Activated CD4-positive, alpha-beta T cell treated with anti-CD3 and anti-CD28 coated beads for 1 hour (primary cell): ENCODE measurements at places on chromosomes 16 and 17.
A peak's percentile ranks its signal among the peaks of the same experiment; 100 is the strongest.

DNA sequence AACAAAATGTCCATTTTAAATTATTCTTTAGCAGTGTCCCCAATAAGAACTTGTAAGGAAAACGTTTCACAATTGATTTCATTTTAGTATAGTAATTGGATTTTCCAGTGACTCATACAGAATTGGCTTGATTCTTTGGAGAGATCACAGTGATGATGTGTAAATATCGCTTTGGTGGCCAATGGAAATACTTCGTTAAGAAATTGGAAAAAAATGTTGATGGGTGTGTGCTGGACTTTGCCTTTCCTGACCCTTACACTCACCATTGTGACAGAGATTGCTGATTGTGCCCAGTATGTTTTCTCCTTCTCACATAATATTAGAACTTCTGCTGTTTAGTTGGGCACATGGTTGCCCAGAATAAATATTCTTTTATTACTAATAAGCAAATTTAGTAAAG lies 7.4 kb upstream of the EFCAB13 start:
- DNase-seq: no peak

DNA sequence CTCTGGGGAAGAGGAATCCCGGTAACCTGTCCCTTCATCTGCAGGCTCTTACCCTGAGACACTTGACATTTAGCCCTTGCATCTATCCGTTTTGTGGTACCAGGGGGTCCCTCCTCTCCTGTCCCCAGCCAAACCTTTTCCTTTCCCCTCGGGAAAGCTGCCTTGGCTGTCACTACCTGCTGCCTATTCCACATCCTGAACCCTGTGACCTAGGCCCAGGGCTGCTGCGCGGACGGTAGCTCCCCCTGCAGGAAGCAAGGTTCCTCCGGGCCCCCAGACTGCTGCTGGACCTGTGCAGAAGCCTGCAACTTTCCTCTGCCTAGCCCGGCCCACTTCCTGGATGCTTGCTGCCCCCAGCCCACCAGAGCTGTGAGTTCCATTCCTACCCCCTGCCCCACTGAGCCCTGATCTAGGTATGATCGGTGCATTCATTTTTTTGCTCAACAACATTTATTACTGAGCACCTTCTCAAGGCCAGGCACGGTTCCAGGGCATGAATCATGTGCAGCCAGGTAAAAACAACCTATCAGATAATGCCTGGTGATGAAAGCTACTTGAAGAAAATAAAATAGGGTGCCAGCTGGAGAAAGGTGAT lies 10.5 kb upstream of the ALDOA start:
- no peak for DNase-seq

- DNase-seq: no peak
Observed at GRCh38 chr16:72846594-72846993, 201.3 kb downstream of the ZFHX3 start.

- no peak for DNase-seq
Observed at GRCh38 chr16:83574388-83574787, 233.4 kb upstream of the HSBP1 start.

DNA sequence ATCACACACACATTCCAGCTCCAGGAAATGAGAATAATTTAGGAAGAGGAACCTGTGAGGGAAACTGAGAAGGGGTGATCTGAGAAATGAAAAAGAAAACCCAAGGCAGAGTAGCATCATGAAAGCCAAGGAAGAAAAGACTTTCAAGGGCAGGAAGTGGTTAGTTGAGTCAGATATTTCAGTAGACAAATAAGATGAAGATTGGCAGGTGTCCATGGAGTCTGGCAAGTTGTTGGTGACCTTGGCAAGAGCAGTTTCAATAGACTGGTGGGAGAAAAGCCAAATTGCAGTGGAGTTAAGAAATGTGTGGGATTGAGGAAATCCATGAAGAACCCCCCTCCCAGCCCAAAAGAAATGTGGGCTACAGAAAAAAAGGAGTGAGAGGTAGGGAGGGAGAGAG lies 10.7 kb downstream of the GNAO1 start:
- DNase-seq: no peak

DNA sequence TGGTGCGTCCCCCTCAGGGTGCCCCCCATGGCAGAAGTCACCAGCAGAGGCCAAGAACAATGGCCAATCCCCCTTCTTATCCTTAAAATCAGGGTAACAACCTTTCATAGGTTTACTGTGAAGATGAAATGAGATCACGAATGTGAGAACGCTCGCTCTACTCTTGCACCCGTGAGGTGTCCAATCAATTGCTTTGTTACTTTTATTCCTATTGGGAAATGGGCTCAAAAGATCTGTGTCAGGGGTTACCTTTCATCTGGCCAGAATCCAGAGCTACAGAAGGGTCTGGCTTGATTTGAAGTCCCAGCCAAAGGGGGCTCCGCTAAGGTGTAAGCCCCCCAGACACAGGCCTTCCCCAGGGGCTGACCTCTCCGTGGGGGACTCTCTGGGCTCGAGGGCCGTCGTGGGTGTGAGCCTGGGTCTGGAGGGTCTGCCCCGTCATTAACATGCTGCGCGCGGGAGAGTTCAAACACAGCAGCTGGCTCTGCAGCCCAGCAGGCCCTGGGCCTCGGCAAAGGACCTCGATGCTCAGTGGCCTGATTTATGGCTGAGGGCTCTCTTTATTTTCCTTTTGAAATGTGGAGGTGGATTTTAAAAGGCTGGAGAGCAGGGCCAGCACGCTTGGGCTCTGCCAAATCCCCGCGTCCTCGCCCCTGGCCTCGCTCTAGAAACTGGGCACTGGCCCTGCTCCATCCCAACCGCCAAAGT lies 10.4 kb downstream of the ABR start:
- no peak for DNase-seq

DNA sequence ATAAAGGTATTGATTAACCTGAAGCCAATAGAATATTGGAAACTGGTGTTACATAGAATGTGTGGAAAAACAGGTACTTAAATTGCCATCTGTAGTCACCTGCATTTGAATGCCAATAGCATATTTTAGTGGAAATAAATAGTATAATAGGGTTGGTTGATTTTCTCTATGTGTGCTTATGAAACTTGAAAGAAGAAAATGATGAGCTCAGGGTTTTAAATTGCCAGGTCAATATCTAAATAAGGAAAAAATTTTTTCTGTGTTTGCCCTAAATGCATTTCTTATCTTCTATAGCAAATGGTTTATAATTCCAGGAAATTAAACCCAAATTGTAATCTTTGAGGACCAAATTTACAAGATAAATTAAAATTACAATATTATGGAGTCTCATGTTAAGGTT lies 626.6 kb downstream of the CDH8 start:
- DNase-seq: no peak

- DNase-seq: no peak
Observed at GRCh38 chr17:76792348-76792747, 54.4 kb downstream of the MFSD11 start.

GRCh38 chr17:182050-182751 lies 751 bp upstream of the DOC2B start:
- DNase-seq: no peak

- no peak for DNase-seq
Observed at GRCh38 chr17:47621293-47622179, 28.2 kb upstream of the KPNB1 start.

DNA sequence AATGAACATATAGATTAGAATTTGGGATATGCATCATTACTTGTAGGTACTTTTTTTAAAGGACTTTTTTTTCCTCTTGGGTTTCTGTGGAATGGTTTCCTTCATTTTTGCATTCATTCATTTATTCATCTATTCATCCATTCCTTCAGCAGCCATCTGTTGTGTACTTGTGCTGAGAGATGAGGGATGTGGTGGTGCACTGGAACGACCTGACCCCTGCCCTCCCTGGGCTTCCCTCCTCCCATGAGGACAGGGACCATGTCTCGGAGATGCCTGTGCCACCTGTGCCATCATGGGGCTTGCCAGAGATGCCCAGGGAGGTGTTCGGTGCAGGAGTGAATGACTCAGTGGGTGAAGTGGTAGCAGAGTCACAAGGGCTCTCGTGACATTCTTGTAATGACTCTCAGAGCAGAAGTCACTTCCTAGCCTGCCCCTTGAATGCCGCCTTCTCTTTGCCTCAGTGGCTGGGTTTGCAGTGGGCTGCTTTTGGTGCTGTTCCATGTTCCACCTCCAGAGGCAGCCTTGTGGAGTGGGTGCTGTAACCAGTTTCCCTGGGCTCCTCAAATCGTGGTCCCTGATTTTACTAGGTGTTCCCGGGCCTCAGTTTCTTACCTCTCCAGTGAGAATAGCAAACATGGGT lies 43.9 kb downstream of the CLEC16A start:
- peak; percentile 12 for DNase-seq

DNA sequence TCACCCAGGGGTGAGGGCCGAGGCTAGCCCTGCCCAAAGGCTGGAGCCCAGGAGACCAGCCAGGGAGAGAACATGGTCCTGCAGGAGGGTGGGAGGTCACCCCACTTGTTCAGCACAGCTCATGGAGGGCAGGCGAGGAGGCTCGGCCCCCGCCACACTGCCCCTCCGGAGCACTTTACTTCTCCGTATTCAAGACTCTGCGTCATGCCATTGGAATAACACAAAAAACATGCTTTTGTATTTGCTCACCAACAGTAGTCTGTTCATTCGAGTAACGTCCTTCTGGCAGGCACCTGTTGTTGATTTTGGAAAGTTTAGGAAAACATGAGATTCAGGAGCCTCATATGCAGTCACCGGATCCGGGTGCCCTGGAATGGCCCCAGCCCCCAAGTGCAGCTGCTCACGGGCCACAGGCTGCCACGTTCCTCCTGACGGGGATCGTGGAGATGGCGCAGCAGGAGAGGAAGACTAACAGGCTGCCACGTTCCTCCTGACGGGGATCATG lies 81.1 kb upstream of the DNAH17 start:
- DNase-seq: no peak

GRCh38 chr16:4351880-4352279 lies 759 bp upstream of the PAM16 start:
- no peak for DNase-seq

GRCh38 chr17:15278924-15279477 lies 13.9 kb upstream of the PMP22 start:
- no peak for DNase-seq

DNA sequence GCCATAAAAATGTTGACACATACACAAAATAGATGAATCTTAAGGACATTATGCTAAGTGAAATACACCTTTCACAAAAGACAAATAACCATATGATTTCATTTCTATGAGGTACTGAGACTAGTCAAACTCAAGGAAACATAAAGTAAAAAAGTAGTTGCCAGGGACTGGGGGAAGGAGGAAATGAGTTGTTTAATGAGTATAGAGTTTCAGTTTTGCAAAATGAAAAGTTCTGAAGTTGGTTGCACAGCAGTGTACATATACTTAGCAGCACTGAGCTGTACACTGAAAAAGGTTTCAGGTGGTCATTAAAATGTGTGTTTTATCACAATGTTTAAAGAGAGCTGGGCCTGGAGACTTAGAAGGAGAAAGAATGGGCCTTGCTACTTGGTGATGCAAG lies 4.7 kb upstream of the SLC13A2 start:
- DNase-seq: no peak

DNA sequence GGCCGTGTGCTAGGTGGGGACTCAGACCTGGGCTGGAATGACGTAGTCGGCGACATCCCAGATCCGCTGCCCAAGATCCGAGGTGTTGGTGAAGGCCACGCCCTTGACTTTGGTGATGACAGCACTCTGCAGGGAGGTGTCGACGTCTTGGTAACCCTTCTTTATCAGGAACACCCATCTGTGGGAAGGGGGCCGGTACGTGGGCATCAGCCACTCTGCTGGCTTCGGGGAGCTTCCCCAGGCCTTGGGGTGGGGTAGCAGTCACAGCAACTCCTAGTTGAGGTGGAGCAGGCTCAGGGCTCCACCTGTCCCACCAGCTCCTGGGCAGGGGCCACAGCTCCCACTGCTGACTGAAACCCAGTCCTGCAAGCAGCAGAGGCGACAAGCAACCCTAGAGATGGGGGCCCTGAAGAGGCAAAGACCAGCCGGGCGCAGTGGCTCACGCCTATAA lies 4.3 kb downstream of the P2RX5 start:
- DNase-seq: no peak

DNA sequence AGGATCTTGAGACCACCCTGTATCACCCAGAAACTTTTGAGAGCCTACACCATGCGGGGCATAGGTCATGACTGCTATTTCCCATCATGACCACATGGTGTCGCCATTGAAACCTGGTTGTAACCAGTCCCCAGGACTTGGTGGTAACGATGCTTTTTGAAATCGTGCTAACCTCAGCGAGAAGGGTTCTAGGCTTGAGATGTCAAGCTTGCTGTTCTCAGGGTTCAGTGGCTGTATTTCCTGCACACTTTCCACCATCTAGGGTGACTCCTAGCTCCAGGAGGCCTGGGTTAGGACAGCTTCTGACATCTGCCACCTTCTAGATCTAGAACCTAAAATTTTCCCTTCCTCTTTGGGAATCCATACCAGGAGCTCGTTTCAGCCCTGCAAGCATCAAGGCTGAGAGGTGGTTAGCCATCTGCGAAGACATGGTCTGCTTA lies 13.0 kb upstream of the SPNS3 start:
- peak; percentile 27 for DNase-seq

GRCh38 chr16:23145608-23146007 lies 3.6 kb downstream of the USP31 start:
- DNase-seq: no peak

DNA sequence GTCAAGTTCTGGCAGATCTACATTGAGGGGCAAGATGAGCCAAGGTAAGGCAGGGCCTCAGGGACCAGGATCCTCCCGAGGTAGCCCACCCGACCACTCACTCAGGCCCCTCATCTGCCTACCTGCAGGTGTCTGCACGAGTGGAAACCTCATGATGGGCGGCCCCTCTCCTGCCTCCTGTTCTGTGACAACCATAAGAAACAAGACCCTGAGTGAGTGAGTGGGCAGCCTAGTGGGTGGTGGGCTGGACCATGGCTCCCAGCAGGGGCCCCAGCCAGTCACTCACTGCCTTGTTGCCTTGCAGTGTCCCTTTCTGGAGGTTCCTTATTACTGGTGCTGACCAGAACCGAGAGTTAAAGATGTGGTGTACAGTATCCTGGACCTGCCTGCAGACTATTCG lies 5.4 kb downstream of the EDC4 start:
- DNase-seq: no peak

DNA sequence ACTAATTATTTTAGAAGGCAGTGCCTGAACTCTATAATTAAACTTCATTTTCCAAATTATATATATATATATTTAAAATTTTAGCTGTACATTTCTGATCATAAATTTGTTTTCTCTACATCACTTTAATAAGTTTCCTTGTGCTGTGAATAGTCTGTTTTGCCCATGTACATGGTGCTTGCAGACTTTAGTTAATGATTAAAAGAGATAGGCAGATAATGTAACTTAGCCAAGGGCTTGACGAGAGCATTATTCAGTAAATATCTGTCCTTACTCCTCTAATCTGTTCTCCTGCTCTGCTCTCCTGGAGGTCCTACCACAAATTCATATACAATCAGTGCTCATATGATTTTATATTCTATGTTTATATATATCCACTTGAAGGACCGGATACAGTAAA lies 595.2 kb upstream of the KIF2B start:
- DNase-seq: no peak

DNA sequence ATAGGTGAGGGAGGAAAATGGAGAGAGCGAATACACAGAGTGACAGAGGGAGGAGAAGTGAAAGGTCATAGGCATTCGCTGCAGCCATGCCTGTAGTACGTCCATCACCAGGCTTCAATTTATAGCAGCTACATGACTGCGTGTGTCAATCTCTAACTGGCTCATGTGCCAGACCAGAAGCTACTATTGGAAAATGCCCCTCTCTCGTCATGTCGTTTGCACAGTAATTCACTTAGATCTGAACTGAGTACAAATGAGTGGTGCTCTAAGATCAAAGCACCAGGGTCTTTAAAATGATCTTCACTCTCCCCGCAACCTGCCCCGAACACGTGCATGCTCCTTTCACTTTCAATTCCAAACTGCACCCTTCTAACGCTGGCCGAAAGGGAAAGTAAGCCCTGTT lies 51.3 kb downstream of the ADCY9 start:
- peak; percentile 23 for DNase-seq
